Astrocyte of the hippocampus (primary cell): ENCODE measurements at places on chromosomes 6 and 20.

DNA sequence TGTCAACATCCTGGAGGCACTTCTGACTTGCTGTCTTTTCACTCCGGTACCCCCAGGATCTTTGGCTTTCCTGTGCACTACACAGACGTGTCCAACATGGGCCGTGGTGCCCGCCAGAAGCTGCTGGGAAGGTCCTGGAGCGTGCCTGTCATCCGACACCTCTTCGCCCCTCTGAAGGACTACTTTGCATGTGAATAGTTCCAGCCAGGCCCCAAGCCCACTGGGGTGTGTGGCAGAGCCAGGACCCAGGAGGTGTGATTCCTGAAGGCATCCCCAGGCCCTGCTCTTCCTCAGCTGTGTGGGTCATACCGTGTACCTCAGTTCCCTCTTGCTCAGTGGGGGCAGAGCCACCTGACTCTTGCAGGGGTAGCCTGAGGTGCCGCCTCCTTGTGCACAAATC, 12.0 kb upstream of the MAPRE1 start:
- DNase-seq: peak; percentile 43

- no peak for DNase-seq
Measured at GRCh38 chr20:21357844-21358243, 39.5 kb downstream of the NKX2-4 start.

- DNase-seq: peak; percentile 92
Measured at GRCh38 chr6:44257025-44257752, at the start of gene SLC35B2. Gene SLC35B2, minus strand, starts transcription at chr6:44257528. Its CDS starts 118 bp downstream, at chr6:44257410.

DNA sequence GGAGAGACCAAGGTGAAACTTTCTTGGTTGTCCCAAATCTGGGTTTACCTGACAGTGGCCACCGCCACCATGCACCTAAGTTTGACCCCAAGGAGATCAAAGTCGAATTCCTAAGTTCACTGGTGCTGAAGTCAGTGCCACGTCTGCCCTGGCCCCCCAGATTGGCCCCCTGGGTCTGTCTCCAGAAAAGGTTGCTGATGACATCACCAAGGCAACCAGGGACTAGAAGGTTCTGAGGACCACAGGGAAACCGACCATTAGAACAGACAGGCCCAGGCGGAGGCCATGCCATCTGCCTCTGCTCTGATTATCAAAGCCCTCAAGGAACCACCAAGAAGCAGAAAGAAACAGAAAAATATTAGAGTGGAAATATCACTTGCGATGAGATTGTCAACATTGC, 91.2 kb downstream of the DLL1 start:
- DNase-seq: no peak

GRCh38 chr6:117464700-117465099, 17.8 kb upstream of the DCBLD1 start:
- DNase-seq: no peak

- no peak for DNase-seq
Measured at GRCh38 chr6:14658886-14659561, 541.5 kb downstream of the CD83 start.

- DNase-seq: peak; percentile 9
Measured at GRCh38 chr6:24492475-24492874, 2.3 kb upstream of the ALDH5A1 start.

GRCh38 chr20:44034965-44035635, 120.4 kb downstream of the TOX2 start:
- DNase-seq: no peak

DNA sequence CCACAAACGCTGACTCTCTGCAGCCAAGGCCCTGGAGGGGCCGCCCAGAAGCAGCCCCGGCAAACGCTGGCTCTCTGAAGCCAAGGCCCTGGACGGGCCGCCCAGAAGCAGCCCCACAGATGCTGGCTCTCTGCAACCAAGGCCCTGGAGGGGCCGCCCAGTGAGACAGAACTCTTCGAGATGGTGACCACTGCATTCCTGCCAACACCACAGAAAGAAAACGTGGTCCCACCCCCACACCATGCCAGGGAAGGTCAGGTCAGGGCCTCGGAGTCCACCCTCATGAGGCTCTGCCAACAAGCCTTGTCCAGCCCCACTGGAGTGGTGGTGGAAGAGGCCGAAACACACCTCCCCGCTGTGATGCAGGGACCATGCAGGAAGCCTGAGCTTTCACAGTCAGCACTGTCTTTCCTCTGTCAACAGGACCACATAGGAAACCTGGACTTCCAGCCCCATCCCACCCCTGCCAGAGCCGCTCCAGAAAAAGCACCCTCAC, 97.5 kb downstream of the DLL1 start:
- DNase-seq: no peak

- no peak for DNase-seq
Measured at GRCh38 chr6:26544473-26544872, 6.3 kb downstream of the HMGN4 start.

DNA sequence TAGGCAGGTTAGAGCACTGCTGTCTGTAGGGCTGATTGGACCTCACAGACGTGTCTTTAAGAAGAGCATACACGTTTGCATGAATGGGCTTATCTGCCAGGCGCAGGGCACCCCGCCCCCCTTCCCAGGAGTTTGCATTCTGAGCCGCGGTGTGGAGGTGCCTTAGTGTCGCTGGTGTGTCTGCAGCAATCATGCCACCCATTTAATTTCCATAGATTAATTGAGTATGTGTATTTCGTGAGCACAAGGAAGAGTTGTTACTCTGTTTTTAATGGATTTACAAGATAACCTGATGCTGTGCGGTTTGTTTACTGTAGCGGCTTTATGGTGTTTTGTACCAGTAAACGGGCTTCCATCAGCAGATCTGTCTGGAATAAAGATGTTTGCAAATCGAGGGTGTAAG, 107.7 kb downstream of the ZDHHC14 start:
- DNase-seq: no peak

GRCh38 chr6:7135755-7136154, 28.0 kb downstream of the RREB1 start:
- no peak for DNase-seq

GRCh38 chr6:72861935-72862432, 240.1 kb downstream of the KCNQ5 start:
- peak; percentile 44 for DNase-seq

- DNase-seq: peak; percentile 39
Measured at GRCh38 chr6:115838763-115839401, 221.8 kb downstream of the FRK start.

DNA sequence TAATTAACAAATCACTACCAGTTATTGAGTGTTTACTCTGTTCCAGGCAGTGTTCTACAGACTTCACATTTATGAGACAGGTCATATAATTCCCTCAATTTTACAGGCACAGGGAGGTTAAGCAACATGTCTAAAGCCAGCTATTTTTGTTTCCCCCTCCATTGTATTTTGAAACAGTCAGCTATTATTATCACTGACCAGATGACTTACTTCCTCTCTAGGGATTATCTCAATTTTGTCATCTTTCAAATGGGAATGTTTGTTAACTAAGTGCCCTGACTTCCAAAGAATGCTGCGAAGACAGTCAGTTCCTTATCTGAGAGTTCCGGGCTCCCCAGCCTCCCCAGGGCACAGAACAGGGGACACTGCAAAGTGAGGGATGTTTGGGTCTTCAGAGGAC, 5.6 kb upstream of the CNPY3 start:
- no peak for DNase-seq
